Activated naive CD8-positive, alpha-beta T cell treated with anti-CD3 and anti-CD28 coated beads for 36 hours (primary cell): ENCODE measurements at places on chromosomes 16 and 17. TPM values are rescaled to one million over a fixed set of nuclear protein-coding genes. Genes with fewer than 3 reads are reported as not detected.

The DNASE1 gene
- total RNA-seq = 5.8 TPM

DNA sequence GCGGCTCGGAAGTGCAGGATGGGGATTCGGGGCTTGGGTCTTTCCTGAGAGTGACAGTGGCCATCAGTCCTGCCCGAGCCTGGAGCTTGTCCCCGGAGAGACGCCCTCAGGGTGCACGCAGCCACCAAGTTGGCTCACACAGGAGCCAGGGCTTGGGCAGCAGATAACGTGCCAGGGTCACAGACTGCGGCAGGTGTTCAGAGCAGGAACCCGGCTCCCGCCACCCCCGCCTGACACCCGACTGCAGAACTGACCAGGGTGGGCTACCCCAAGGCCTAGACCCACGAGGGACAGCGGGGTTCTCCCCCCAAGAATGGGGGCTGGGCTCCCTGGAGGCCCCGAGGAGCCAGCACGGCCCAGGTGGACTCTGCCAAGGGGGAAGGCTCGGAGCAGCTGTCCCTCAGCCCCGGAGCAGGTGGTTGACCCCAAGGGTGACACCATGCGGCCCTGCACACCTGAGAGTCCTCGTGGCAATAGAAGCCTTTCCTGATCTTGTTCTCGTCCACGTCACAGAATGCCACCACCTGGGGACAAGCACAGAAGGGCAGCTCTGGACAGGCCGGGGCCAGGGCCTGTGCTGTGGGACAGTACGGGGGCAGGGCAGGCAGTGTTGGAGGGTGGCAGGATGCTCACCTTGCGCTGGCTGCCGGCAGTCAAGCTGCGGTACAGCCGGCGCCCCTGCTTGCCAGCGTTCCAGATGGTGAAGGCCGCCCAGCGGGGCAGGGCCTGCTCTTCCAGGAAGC, 117.1 kb upstream of the ZNF750 start:
- no peak overlapping the region for H3K4me3 ChIP-seq
- DNase-seq = no peak
- H3K4me1 ChIP-seq = no peaks in the 10 kb centered on the region
- H3K27ac ChIP-seq = no peak overlapping the region
- no peaks in the 10 kb centered on the region for H3K27me3 ChIP-seq
- peaks cover 44% of the 10 kb centered on the region for H3K36me3 ChIP-seq

The CCR7 gene
- total RNA-seq = 260 TPM

GRCh38 chr17:61591930-61592329, 911 bp upstream of the NACA2 start:
- no peak overlapping the region for H3K27ac ChIP-seq
- no peaks in the 10 kb centered on the region for H3K36me3 ChIP-seq
- DNase-seq = no peak
- H3K4me1 ChIP-seq = no peaks in the 10 kb centered on the region
- H3K4me3 ChIP-seq = no peak overlapping the region

The CACNG5 gene
- not detected for total RNA-seq

The KRT31 gene
- total RNA-seq = not detected

DNA sequence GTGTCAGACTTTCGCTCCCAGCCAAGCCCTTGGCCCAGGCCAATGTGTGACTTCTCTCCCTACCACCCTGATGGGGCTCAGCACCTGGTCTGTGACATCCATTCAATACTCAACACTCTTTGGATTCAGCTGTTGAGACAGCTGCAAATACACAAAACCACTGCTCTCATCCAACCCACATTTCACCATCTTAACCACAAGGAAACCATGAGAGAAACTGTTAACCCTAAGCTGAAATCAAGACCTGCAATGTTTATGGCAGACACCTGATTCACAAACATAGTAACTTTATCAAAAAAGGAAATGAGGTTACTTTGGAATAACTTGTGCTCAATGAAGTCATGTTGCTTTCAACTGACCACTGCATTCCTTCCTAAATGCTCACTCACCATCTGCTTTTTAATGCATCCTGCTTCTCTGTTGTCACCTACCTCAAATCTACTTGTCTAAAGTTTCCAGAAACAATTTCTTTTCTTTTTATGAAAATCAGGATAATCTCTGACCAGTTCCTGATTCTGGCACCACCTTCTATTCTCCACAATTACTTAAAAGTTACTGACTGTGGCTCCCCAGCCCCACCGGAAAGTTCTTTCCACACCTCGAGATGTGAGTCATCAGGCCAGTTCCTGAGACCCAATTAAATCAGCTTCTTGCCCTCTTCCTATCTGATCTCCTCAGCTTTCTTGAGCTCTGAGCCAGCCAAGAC, 88.2 kb downstream of the NOG start:
- H3K4me1 ChIP-seq = peaks cover 14% of the 10 kb centered on the region
- no peak overlapping the region for H3K4me3 ChIP-seq
- H3K27me3 ChIP-seq = peaks cover 29% of the 10 kb centered on the region
- peak; percentile 39 for DNase-seq
- no peak overlapping the region for H3K27ac ChIP-seq
- H3K36me3 ChIP-seq = no peaks in the 10 kb centered on the region

The PIRT gene
- total RNA-seq = not detected

DNA sequence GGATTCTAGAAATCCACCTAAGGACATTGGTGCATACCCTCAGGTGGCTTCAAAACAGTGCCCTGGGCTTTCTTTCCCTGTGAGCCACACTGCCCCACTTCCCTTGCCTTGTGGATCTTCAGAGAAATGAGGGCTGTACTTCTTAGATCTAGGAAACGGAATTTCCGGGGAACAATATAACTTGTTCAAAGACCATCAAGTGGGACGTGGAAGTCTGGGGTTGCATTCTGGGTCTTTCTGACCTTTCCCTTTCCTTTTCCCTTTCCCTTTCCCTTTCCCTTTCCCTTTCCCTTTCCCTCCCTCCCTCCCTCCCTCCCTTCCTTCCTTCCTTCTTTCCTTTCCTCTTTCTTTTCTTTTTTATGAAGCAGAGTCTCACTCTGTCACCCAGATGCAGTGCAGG, 97.1 kb upstream of the SALL1 start:
- no peak overlapping the region for H3K27ac ChIP-seq
- no peak for DNase-seq
- no peaks in the 10 kb centered on the region for H3K4me1 ChIP-seq

DNA sequence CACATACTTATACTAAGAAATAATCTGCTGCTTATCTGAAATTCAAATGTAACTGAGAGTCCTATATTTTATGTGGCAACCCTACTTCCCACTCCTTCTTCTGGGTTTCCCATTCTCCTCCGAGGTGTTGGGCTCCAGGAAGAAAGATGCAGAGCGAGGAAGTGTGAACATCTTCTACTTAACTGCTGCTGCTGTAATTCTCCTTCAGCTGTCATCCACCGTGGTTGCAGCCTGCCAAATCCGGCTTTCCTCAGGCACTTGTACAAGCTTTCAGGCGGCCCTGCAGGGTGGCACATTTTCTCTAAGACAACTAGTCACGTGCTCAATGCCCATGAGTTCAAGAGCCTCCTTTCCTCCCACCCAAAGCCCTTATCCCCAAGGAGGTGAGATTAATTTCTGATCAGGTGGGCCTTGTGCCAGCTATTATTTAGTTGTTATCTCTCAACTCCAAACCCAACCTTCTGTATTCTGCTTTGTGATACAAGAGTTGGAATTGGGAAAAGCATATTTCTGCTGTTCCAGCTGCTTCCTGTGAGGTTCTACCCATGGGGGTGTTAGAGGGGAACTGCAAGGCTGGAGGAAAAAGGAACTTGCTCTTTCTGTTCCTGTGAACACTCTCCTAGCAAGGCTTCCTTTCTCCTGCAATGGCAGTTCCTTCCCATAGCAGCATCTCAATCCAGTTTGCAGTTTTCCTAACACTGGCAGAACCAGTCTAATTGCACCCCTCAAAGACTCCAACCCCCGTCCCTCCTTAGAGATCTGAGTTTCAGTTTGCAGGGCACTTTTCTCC, 67.6 kb upstream of the RBBP6 start:
- H3K27me3 ChIP-seq = peaks cover 45% of the 10 kb centered on the region
- H3K4me1 ChIP-seq = no peaks in the 10 kb centered on the region
- H3K27ac ChIP-seq = no peak overlapping the region
- H3K4me3 ChIP-seq = no peak overlapping the region
- no peak for DNase-seq

GRCh38 chr17:2275722-2276121, 27.9 kb downstream of the SMG6 start:
- H3K4me1 ChIP-seq = peaks cover 52% of the 10 kb centered on the region
- H3K27ac ChIP-seq = peak overlapping the region; percentile 20
- DNase-seq = no peak
- peaks cover 59% of the 10 kb centered on the region for H3K36me3 ChIP-seq
- no peak overlapping the region for H3K4me3 ChIP-seq

DNA sequence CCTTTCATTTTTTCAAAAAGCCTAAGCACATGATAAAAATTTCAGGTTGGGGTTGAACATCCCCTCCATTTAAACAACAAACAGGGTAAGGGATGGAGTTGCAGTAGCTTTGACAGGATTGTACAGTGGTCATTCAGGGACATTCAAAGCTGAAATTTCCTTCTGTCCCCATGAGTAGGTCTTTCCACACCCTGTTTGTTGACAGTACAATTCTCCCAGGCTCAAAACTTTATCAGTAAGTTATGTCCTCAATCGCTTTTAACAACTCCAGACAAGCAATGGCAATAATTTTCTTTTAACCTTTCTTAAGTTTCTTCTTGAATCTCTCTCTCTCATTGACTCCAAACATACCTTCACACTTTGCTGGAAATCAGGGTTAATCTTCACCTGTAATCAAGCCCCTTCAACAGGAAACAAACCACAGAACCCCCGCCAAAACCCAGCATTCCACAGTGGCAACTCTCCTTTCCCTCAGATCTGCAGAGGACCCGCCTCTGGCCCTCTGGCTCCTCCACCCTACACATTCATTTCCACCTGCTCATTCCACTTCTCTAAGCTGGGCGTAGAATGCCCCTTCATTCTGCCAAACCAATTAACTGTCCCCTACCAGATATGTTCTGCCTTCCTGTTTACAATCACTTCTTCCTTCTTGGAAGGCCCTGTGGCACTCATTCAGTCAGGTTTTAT, 20.7 kb downstream of the TXNDC11 start:
- H3K27ac ChIP-seq = no peak overlapping the region
- H3K4me3 ChIP-seq = no peak overlapping the region
- peaks cover 12% of the 10 kb centered on the region for H3K36me3 ChIP-seq
- peaks cover 14% of the 10 kb centered on the region for H3K4me1 ChIP-seq

The FOXL1 gene
- total RNA-seq = not detected

The TEX19 gene
- total RNA-seq = 0.10 TPM

DNA sequence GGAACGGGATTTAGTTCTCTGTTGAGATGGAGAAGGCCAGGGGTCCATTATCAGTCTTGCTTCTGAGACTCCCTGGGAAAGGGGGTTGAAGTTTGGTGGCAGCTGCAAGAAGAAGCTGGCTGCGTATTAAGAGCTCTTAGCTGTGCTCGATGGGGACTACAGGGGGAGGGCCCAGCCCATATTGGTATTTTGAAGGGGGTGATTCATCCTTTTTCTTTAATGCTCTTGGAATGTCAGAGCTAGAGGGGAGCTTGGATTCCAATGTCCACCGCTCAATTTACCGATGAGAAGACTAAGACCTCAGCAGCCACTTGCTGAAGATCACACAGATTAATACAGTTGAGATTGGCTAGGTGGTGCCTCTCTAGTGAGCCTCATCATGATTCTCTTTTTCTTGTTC, 5.0 kb downstream of the NOG start:
- DNase-seq = no peak
- H3K4me3 ChIP-seq = peak overlapping the region; percentile 62
- H3K4me1 ChIP-seq = peaks cover 57% of the 10 kb centered on the region
- H3K27me3 ChIP-seq = no peaks in the 10 kb centered on the region
- peak overlapping the region; percentile 86 for H3K27ac ChIP-seq

- H3K27ac ChIP-seq = peak overlapping the region; percentile 100
- peaks cover 73% of the 10 kb centered on the region for H3K36me3 ChIP-seq
- no peaks in the 10 kb centered on the region for H3K27me3 ChIP-seq
- H3K4me1 ChIP-seq = peaks cover 64% of the 10 kb centered on the region
- H3K4me3 ChIP-seq = peak overlapping the region; percentile 94
These were observed 317.6 kb downstream of the SEC14L1 start for GRCh38 chr17:77458202-77459017.

DNA sequence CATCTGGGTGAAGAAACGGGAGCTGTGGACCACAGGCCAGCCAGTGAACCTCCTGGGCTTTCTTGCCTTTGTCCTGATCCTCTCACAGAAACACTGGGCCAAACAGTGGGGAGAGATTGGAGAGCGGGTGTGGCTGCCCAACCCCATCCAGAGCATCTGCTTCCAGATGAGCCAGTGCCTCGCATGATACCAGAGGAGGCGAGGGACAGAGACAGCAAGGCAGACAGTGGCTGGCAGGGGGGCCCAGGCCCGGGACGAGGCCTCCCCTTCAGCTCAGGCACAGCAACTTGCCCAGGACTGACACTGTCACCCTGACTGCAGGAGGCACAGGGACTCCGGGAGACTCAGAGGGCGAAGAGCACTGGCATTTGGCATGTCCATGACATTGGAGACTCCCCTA, 12.0 kb downstream of the ARHGEF15 start:
- H3K27me3 ChIP-seq = peaks cover 32% of the 10 kb centered on the region
- no peak for DNase-seq
- H3K27ac ChIP-seq = no peak overlapping the region
- H3K36me3 ChIP-seq = no peaks in the 10 kb centered on the region
- H3K4me3 ChIP-seq = no peak overlapping the region

The FLII gene
- total RNA-seq = 242 TPM

DNA sequence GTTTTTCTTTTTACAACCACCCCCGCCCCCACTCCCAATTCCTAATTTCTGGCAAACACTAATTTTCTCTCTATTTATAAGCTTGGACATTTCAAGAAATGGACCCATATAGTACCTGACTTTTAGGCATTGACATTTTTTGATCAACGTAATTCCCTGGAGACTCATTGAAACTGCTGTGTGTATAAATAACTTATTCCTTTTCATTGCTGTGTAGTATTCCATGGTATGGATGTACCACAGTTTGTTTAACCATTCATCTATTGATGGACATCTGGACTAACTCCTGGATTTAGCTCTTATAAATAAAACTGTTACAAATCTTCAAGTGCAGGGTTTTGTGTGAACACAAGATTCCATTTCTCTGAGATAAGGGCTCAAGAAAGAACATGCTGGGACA, 47.1 kb upstream of the RBFOX1 start:
- DNase-seq = no peak
- no peak overlapping the region for H3K27ac ChIP-seq
- no peaks in the 10 kb centered on the region for H3K4me1 ChIP-seq
- H3K4me3 ChIP-seq = no peak overlapping the region

DNA sequence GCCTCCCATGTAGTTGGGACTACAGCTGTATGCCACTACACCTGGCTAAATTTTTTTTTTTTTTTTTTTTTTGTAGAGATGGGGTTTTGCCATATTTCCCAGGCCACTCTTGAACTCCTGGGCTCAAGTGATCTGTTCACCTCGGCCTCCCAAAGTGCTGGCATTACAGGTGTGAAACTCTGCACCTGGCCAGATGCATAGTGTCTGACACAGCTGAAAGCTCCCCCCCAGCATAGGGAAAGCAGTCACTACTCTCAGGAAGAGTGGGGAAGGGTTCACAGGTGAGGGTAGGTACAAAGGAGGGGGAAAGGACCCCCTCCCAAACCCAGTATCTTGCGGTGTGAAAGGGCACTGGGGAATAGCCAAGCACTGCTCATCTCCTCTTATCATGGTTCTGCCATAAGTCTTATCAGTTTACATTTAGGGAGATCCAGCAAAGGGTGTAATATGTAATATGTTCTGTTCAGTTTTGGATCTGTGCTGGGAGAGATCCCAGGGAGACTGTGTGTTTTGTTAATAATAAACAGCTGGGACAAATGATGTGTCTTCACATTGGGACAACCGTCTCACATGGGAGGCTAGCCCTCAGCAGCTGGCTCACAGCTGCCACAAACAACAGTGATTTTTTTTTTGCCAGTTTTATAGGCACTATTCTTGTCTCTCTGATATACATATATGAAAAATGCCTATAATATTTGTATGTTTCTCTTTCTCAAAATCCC, 6.8 kb upstream of the CAVIN1 start:
- H3K27me3 ChIP-seq = no peaks in the 10 kb centered on the region
- no peak overlapping the region for H3K27ac ChIP-seq
- H3K36me3 ChIP-seq = no peaks in the 10 kb centered on the region
- peaks cover 4% of the 10 kb centered on the region for H3K4me1 ChIP-seq

The SMIM36 gene
- total RNA-seq = not detected
